ENCODE measurements at places on chromosomes 4 and X.

DNA sequence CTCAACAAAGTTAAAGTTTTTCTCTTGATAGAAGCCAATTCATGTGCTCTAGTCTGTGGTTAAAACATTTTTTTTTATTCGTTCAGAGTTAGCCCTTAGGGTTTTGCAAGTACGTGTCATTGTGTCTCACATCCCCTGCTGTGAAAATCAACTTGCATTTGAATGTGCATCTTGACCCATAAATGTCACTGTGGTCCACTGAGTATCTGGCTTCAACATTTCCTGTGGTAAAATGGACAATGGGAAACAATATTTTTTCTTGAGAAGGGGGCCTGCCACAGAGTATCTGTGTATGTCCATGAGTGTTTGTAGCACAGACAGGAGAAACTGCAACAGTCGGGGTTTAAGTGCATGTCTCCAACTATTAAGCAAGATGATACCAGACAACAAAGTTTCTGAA, 554.8 kb upstream of the TENM3 start:
- no peak for DNase-seq
- no peaks in the 10 kb centered on the region for H3K27me3 ChIP-seq
- no peaks in the 10 kb centered on the region for H3K4me1 ChIP-seq
- H3K4me3 ChIP-seq, result no peak overlapping the region

GRCh38 chr4:10061650-10062415, 40.5 kb upstream of the SLC2A9 start:
- H3K27me3 ChIP-seq, result no peaks in the 10 kb centered on the region
- H3K36me3 ChIP-seq, result peaks cover 29% of the 10 kb centered on the region
- H3K27ac ChIP-seq, result no peak overlapping the region
- DNase-seq, result no peak
- H3K4me3 ChIP-seq, result no peak overlapping the region

GRCh38 chr4:118086344-118086743, 52.1 kb downstream of the NDST3 start:
- no peak overlapping the region for H3K4me3 ChIP-seq
- H3K27me3 ChIP-seq, result peaks cover 6% of the 10 kb centered on the region
- no peak overlapping the region for H3K27ac ChIP-seq
- H3K4me1 ChIP-seq, result peaks cover 4% of the 10 kb centered on the region
- H3K36me3 ChIP-seq, result no peaks in the 10 kb centered on the region

GRCh38 chrX:30965767-30966166, 76.7 kb upstream of the TAB3 start:
- no peak overlapping the region for H3K27ac ChIP-seq
- DNase-seq, result no peak
- H3K4me1 ChIP-seq, result no peaks in the 10 kb centered on the region
- H3K4me3 ChIP-seq, result no peak overlapping the region

GRCh38 chr4:174406383-174406782, 115.9 kb downstream of the HPGD start:
- no peak overlapping the region for H3K4me3 ChIP-seq
- no peaks in the 10 kb centered on the region for H3K4me1 ChIP-seq
- no peaks in the 10 kb centered on the region for H3K36me3 ChIP-seq
- no peak for DNase-seq
- peaks cover 7% of the 10 kb centered on the region for H3K27me3 ChIP-seq
- no peak overlapping the region for H3K27ac ChIP-seq

DNA sequence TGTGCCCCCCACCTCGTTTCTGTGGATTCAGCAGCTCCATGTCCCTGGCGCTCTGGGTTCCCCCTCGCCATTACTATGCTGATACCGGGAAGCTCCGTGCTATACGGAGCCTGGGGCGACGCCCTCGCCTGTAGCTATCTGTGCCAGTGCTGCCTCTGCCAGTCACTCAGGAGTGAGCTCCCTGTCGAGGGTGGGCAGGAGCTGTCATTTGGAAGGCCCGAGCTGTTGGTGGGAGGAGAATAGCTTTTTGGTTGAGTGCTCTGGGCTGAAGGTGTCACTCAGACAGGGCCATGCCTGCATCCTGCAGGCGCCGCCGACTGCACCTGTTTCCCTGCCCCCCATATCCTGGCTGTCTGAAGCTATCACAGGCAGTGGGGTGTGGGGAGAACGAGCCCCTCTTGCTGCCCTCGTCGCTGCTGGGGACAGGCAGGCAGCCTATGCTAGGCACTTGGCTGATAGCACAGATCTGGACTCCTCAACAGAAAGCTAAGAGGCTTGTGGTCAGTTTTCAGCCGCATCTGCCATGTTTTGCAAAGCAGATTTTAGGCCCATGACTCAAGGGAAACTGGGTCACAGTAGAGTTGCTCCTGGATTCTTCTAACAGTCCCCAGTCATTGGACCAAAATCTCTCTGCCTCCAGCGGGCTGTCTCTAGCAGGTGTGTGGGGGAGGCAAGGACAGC, 31.8 kb downstream of the CPLX1 start:
- H3K27ac ChIP-seq, result peak overlapping the region; percentile 18
- H3K4me1 ChIP-seq, result peaks cover 16% of the 10 kb centered on the region
- no peak overlapping the region for H3K4me3 ChIP-seq
- no peak for DNase-seq
- H3K36me3 ChIP-seq, result no peaks in the 10 kb centered on the region

DNA sequence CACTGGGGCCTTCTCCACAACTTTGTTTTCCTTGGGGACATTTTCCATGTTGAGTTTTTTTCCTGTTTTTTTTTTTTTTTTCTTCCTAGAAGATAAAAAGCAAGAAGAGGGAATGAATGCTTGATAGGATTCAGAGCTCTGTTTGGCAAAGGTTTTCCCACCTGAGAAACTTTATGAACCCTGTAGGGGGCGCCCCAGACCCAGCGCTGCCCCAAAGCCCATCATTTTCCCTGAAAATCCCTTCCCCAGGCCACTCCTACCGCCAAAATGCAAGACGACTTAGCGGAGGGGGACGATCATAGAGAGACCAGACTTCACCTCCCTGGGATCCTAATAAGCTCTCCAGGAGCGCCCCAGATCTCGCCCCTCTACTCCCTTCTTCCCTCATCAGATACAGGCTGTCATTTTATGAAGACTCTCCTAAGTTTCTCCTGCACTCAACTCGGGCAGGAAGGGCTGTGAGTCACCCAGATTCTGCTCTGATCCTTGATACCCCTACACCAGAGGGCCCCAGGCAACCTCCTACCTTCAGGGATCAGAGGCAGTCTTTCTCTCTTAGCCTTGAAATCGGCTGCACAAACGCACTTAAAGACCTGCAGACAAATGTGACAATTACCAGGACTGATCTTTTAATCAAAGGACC, 1.4 kb downstream of the BEX5 start:
- DNase-seq, result no peak
- no peak overlapping the region for H3K27ac ChIP-seq
- no peaks in the 10 kb centered on the region for H3K27me3 ChIP-seq
- H3K4me3 ChIP-seq, result peak overlapping the region; percentile 93
- H3K36me3 ChIP-seq, result no peaks in the 10 kb centered on the region

GRCh38 chr4:161197474-161197873, 966.3 kb downstream of the FSTL5 start:
- no peaks in the 10 kb centered on the region for H3K27me3 ChIP-seq
- H3K27ac ChIP-seq, result no peak overlapping the region

Data from activated T-helper 1 cell treated with anti-CD3 and anti-CD28 coated beads, Interleukin-12 subunit alpha, Interleukin-12 subunit beta, Interleukin-2, Interleukin-4 antibody, amounts not matched to agents 30 ng/mL and 10 ng/mL and 1 ng/mL, durations not matched to agents 14 hours and 24 hours and 36 hours (primary cell).